ENCODE measurements at places on chromosomes 3 and 15. TPM values are rescaled to one million over a fixed set of nuclear protein-coding genes. Genes with fewer than 3 reads are reported as not detected.

- no peak for DNase-seq
These were observed 37.5 kb downstream of the TGFBR2 start for GRCh38 chr3:30643763-30644462.

- DNase-seq = no peak
These were observed 95.4 kb downstream of the PLOD2 start for GRCh38 chr3:146065573-146066006.

GRCh38 chr3:181901626-181902025, 189.9 kb downstream of the SOX2 start:
- no peak for DNase-seq

- DNase-seq = no peak
These were observed 69.9 kb downstream of the COL8A1 start for GRCh38 chr3:99708207-99708745.

The ALAS1 gene
- total RNA-seq = 180 TPM

The GPR27 gene
- 7.3 TPM for total RNA-seq

The TERC gene
- total RNA-seq = 3.8 TPM

All from left ventricle myocardium inferior (tissue), 1 donor.